ENCODE measurements at places on chromosomes 5 and 9.

- DNase-seq, result no peak
Measured at GRCh38 chr5:14946815-14947620, 75.4 kb upstream of the ANKH start.

DNA sequence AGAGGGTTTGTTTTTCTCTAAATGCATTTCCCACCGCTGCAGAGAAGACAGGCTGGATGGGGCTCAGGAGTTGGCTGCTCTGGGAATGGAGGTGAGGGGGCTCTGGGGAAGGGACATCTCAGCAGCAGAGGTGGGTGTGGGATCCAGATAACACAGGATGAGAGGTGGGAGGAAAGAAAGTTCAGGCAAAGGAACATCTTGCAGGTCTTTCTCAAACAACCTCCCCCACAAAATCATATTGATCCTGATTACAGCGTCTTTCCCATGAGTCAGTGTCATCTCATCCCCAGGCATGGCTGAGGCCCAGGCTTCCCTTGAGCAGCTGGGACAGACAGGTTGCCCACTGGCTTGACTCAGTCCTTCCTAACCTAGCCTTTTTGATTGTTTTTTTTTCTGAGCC lies 11.3 kb upstream of the ACSL6 start:
- DNase-seq, result no peak

DNA sequence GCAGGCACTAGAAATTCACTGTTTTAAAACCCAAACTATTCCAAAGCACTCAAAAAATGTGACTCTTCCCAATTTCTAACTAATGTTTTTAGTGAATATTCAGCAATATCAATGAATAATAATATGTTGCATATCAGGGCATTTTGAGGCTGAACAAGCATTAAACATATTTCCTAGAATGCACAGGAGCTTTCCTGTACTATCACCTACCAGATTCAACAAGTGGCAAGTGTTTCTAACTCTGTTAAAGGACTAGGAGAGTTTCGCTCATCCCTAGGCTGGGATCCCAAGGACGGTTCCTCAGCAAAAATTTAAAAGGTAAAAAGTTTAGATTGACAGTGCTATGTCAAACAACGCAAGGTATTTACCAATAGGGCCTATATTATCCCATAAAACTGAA lies 21.0 kb downstream of the GNE start:
- no peak for DNase-seq

DNA sequence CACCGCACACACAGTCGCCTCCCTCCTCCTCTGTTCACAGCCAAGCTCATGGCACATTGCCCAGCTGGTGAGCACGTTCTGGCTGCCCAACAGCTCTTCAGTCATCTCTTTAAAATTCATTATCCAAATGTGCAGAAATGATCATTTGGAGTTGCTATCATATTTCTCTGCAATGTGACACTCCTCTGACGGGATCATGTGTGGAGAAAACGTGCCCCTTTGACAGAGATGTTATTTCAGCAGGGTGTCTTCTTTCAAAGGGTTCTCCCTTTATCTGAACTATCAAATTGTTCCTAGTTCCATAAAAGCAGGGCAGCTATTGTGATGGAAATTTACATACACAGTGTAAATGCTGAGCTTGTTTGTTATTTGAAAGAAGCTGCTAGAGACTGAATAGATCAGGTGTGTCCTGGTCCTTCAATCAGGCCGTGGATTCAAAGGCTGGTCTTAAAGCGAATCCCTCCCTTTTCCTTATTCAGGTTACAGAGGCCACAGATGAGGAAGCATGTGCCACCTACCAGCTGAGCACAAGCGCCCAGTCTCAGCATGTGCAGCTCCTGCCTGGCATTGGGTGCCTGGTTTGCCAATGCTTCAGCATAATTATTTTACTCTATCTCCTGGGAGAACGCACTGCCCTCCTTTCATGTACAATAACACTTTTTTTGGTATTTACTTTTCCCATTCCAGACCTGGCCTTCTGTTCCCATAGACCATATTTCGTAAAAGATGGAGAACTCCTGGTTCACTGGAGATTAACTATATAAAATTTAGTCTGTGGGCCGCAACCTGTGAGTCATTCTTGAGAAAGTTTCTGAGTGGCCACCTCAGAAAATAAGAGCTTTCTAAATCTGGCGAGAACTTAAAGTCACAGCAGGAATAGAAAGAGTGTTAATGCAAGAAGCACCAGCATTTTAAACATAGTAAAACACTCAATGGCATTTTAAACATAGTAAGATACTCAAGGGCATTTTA lies 433.7 kb downstream of the ENC1 start:
- no peak for DNase-seq

Data from Panc1 (cell line).